NCI-H187 (cell line): ENCODE measurements at places on chromosomes 3 and 15.

DNA sequence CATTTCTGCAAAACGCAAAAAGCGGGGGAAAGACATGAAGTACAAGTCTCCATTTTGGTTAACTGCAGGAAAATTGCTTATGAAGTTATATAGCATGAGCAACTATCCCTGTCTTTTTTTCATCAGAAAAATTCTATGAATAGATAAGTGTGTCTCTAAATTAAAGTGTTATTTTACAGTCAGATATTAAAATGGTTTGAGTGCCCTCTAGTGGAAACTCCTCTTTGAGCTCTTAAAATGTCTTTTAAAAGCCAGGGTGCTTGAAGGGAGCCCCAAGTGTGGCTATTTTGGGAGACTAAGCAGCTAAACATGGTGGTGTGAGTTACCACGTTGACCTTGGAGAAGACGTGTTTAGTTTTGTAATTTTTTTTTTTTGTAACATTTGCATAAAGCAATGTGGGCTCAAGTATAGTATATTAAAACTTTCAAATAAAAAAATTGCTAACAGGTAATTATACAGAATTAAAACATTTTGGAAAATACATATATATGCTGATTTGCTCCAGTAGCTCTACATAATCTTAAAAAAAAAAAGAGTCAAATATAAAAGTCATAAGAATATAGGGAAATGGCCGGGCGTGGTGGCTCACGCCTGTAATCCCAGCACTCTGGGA is 77.2 kb downstream of the PPP2R3A start:
- DNase-seq, result no peak

DNA sequence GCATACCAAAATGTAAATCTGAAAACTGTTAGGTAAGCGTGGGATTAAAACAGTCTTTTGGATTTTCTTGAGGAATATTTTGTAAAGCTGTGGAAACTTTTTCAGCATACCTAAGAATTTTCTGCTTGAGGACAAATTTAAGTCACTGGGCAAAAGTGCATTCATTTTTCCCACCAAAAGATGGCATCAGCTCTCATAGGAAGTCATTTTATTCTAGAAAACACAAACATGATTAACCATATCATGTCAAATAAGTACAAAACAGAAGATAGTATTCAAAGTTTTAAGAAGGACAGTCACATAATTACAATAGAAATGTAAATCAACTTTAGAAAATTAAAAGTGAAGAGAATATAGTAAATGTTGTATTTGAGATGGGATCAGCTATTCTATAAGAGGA is 63.5 kb downstream of the SLC49A4 start:
- DNase-seq, result no peak

GRCh38 chr3:168273917-168274316 is 178.2 kb upstream of the GOLIM4 start:
- DNase-seq, result no peak

GRCh38 chr15:100766243-100767000 is 113.2 kb upstream of the ALDH1A3 start:
- no peak for DNase-seq

GRCh38 chr15:88791637-88792036 is 11.6 kb upstream of the ACAN start:
- DNase-seq, result no peak

DNA sequence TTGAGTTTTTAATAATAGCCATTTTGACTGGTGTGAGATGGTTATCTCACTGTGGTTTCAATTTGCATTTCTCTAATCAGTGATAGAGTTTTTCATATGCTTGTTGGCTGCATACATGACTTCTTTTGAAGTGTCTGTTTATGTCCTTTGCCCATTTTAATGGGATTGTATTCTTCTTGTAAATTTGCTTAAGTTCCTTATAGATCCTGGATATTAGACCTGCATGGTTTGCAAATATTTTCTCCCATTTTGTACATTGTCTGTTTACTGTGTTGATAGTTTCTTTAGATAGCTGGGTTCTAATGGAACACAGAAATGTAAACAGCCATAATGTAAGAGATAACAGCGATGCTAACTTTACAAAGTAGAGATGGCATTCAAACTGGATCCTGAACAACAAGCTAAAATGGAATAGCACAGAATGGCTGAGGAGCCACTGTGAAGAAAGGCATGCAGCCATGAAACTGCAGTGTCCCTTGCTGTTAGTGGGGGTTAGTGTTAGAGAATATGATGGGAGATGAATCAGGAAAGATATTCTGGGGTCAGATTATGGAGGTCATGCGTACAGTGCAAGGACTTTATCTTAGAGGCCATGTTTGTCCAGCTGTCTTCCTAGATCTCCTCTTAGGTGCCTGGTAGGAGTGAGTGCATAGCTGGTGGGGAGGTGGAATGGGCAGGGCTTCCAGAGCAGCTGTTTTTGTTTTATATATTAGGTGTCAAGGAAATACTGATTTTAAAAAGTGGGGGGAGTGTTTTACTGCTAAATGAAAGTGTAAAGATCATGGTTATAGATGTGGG is 48.1 kb downstream of the BBS4 start:
- no peak for DNase-seq

DNA sequence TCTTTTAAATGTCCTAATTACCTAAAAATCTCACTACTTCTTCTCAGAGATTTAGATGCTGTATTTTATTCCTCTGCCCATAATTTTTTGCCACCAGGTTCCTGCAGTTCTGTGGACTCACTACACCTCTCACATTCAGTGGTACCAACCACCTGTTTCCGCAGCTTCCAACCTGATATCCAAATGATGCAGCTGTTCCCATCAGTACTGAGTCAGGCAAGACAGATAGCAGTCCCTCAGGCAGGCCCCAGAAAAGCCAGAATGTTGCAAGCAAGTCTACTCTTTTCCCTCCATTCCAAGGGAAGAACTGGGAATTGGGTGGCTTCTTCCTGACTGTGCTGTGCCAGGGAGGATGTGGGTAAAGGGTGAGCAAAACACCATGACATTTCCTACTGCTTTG is 39.0 kb downstream of the MNS1 start:
- DNase-seq, result no peak

- no peak for DNase-seq
Observed at GRCh38 chr3:144622845-144623244, 651.2 kb downstream of the DIPK2A start.

DNA sequence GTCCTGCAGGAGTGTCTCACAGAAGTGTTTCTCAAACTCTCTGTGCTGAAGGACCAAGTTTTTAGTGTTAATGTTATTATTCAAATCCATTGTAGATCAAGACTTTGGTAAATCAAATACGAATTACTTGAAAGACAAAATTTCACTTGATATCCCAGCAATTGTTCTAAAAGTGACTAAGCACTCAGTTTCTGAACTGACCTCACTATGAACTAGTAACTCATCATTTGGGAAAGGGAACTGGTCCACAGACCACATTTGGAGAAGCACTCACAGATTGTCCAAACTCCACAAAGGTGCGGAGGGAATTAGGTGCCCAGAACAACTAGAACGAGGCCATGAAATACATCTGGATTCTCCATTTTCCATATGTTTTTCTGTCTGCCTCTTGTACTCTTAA is 25.6 kb downstream of the FAM43A start:
- no peak for DNase-seq

DNA sequence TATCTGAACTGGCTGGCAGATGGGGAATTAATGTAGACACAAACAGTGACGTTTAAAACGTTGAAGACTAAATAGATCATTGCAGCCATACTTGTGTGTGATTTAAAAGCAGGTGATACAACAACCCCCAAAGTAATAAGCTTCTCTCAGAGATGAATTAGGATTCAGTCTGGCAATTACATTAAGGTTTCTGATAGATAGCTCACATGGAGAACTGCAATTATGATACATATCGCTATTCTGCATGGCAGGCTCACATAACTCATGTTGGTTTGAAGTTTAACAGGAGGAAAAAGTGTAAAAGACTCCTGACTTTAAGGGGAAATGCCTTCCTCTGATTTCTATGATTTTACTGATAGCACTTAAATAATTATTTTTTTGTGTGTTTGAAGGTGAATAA is 196.9 kb downstream of the CLSTN2 start:
- no peak for DNase-seq

DNA sequence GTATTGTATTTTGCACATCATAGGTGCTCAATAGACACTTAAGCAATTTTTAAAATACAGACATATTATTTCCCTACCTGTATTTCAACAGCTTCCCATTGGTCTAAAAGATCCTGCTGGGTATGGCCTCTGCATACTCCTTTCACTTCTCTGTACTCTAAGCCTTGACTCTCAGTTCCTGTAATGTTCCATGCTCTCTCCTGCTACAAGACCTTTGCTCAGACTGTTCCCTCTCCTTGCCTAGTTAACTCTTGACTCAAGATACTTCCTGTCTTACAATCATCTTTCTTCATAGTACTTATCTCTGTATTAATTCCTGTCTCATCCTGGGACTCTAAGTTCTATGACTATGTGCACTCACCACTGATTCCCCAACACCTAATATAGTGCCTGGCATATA is 1.7 kb downstream of the SCN11A start:
- DNase-seq, result no peak

- DNase-seq, result no peak
Observed at GRCh38 chr15:92012368-92012629, 158.8 kb downstream of the SLCO3A1 start.

DNA sequence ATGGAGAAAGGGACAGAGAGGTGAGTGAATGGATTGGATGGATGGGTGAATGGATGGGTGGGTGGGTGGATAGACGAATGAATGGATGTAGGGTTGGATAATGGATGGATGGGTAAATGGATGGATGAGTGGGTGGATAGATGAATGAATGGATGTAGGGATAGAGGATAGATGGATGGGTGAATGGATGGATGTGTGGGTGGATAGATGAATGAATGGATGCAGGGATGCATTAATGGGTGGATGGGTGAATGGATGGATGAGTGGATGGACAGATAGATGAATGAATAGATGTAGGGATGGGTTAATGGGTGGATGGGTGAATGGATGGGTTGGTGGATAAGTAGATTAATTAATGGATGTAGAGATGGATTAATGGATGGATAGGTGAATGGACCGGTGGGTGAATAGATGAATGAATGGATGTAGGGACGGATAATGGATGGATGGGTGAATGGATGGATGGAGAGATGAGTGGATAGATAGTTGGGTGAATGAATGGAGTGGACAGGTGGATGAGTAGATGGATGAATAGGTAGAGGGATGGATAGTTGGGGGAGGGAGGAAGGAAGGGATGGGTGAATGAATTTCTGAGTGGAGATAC is 28.6 kb downstream of the CACNA2D3 start:
- DNase-seq, result no peak
